ENCODE measurements at places on chromosomes 12 and 14. TPM values are rescaled to one million over a fixed set of nuclear protein-coding genes. Genes with fewer than 3 reads are reported as not detected.

The AMHR2 gene
- 0.15 TPM for total RNA-seq

The ASPG gene
- total RNA-seq: 0.50 TPM

The CCDC60 gene
- not detected for total RNA-seq

The ERBB3 gene
- 1.1 TPM for total RNA-seq

The NRL gene
- total RNA-seq: 1.4 TPM

The FGF6 gene
- not detected for total RNA-seq

GRCh38 chr12:130705178-130705822 lies 10.8 kb downstream of the RIMBP2 start:
- no peak for DNase-seq
